Left cardiac atrium (tissue), 4 donors: ENCODE measurements at places on chromosomes 5 and 9.

DNA sequence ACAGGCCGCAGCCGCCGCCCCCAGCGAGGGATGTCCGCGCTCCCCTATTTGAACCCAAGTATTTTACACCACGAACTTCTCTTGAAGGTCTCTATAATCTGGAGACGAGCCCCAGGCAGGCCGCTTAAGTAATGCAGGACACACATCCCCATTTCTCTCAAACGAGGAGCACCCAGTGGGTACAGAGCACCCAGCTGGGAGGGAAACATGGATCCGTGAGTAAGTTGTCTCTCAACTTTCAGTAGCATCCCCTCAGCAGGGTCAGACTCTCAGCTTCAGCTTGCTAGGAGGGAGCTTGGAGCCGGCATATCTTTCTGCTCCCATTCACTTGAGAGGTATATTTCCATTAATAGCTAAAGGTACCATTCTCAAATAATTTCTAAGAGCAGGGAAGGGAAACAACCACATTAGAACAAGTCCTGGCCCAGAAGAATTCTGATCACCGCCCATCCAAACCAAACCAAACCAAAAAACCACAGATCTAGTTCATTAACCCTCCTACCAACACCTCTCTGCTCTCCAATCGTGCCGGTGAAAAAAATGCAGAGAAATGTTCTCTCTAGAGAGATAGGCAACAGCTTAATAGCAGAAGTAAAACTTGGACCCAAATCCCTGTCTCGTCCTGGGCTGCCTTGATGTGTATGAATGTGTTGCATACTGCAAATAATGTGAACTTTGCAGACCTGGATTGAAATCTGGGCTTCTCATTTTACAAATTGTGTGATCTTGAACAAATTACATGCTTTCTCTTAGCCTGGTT, 910 bp downstream of the TDRD7 start:
- DNase-seq, result no peak

GRCh38 chr5:114450437-114450836, 88.6 kb downstream of the KCNN2 start:
- no peak for DNase-seq

- peak; percentile 91 for DNase-seq
Measured at GRCh38 chr5:150904479-150905311, at the start of gene ZNF300. Gene ZNF300, minus strand, starts transcription at chr5:150904980. Its CDS starts 1,825 bp downstream, at chr5:150903155.

DNA sequence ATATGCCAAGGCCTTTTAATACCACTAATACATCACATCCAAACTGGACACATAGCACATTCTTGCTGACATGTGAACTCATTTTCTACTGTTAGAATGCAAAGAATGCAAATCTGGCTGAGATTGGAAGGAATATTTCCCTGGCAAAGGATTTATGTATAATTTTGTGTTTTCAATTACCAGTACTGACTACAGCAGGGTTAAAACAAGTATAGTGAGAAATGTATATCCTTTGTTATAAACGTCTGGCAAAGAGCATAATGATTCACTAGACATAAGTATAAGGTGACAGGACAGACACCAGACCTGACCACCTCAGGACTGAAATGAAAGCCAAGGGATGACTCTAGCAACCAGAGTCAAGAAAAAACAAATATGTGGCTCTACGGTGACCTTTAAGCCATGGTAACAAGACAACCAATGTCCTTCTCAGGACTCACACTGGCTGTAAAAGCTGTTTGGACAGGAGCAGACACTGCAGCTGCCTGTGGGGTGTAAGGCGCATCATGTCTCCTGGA, 95.0 kb downstream of the MRPS27 start:
- no peak for DNase-seq

GRCh38 chr5:62460578-62460983, 48.0 kb downstream of the IPO11 start:
- no peak for DNase-seq
